ENCODE measurements at places on chromosomes 7 and 10.

DNA sequence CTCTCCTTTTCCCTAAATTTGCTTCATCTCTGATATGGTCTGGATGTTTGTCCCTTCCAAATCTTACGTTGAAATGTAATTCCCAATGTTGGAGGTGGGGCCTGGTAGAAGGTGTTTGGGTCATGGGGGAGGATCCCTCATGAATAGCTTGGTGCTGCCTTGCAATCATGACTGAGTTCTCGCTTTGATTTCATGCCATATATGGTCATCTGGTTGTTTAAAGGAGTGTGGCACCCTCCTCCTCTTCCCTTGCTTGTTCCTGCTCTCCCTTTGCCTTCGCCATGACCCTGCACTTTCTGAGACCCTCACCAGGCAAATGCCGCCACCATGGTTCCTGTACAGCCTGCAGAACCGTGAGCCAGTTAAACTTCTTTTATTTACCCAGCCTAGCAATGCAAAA is 14.5 kb downstream of the NOBOX start:
- DNase-seq, result no peak

- no peak for DNase-seq
Observed at GRCh38 chr10:96678725-96679124, 41.6 kb downstream of the PIK3AP1 start.

DNA sequence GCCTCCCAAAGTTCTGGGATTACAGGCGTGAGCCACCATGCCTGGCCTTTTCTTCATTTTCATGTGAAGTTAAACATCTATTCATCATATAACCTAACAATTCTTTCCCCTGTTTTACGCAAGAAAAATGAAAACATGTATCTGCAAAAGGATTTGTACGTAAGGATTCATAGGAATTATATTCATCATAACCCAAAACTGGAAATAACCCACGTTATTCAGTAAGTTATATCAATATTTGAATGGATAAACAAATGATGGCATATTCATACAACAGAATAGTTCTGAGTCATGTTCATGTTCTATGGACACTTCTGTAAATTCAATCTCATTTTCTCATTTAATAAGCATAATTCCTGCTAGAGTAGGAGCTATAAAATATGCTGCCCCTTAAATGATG is 35.2 kb upstream of the CAV2 start:
- DNase-seq, result no peak

GRCh38 chr10:102701272-102701671 is 12.9 kb downstream of the ARL3 start:
- peak; percentile 47 for DNase-seq

GRCh38 chr10:108014145-108014901 is 849.8 kb upstream of the SORCS1 start:
- no peak for DNase-seq

DNA sequence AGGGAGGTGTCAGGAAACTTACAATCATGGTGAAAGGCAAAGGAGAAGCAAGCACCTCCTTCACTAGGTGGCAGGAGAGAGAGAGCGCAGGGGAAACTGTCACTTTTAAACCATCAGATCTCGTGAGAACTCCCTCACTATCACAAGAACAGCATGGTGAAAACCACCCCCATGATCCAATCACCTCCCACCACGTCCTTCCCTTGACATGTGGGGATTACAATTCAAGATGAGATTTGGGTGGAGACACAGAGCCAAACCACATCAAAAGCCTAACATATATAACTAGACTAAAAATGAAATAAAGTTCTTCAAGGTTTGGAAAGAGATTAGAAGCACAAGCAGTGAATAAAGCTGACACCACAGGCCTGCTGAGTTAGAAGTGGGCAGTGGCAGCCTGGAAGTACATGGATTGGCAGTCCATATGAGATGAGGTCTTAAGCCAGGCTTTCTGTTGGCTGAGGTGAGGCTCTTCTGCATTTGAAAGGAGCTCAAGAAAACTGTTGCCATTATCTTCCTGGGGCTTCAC is 96.4 kb upstream of the MDFIC start:
- no peak for DNase-seq

- no peak for DNase-seq
Observed at GRCh38 chr10:17883621-17884020, 68.1 kb upstream of the SLC39A12 start.

- no peak for DNase-seq
Observed at GRCh38 chr10:10313149-10313835, 704.4 kb upstream of the CELF2 start.

DNA sequence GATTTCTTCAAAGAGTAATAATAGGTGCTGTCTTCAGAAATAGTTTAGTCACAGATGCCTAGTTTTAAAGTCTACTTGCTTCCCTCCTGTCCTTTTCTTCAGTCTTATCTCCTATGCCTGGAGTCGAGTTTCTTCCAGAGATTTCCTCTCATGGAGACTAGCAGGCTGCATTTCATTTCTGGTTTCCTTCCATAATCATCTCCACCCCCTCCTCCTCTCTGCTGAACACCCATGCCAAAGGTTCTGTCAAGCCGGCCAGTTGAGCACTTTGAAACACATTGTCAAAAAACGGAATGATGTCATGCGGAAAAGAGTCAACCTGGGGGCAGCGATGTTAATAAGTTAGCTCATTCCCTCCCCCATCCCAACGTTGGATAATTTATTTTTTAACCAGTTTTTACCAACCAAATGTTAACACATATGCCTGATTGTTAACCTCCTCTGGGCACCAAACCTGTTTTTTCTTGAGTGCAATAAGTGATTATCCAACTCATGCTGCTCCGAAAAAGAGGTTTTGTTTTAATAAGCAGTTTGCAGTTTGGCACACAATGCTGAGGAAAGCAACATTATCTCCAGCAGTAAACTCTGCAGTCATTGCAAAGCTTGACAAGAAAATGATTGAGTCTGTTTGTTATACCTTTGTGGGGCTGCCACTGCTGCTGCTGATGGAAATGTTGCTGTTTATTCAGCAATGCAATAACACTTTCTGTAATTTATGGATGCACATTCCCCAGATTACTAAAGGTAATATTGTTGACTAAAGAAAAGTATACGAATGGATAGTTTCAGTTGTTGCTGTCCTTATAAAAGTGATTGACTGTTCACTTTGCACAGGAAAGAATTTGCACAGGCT is 161.6 kb downstream of the LRMDA start:
- DNase-seq, result no peak

- peak; percentile 79 for DNase-seq
Observed at GRCh38 chr10:95467162-95467599, 94.0 kb downstream of the SORBS1 start.

GRCh38 chr7:131797841-131798240 is 241.4 kb upstream of the PODXL start:
- no peak for DNase-seq

GRCh38 chr7:33040803-33041516 is 21.6 kb downstream of the NT5C3A start:
- DNase-seq, result peak; percentile 63

DNA sequence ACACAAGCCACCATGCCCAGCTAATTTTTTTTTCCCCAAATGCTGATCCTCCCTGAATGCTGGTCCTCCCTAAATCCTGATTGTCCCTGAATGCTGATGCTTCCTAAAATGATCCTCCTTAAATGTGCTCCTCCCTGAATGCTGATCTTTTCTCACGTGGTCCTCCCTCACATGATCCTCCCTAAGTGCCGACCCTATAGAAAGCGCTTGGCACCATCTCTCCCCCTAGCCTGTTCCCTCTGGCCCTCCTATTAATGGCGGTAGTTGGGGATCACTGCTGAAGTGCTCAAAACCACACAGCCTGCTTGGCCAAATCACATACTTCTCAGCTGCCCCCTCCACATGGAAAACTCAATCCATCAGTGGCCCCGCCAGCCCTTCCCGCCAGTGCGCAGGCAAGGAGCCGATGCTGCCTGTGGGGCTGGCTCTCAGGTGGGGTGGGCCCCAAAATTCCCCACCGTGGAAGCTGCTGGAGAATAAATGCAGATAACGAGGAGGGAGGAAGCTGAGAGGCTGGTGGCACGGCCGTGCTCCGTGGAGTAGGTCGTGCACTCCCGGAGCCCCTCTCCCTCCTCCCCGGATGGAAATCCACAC is 42.9 kb downstream of the COL26A1 start:
- DNase-seq, result no peak

DNA sequence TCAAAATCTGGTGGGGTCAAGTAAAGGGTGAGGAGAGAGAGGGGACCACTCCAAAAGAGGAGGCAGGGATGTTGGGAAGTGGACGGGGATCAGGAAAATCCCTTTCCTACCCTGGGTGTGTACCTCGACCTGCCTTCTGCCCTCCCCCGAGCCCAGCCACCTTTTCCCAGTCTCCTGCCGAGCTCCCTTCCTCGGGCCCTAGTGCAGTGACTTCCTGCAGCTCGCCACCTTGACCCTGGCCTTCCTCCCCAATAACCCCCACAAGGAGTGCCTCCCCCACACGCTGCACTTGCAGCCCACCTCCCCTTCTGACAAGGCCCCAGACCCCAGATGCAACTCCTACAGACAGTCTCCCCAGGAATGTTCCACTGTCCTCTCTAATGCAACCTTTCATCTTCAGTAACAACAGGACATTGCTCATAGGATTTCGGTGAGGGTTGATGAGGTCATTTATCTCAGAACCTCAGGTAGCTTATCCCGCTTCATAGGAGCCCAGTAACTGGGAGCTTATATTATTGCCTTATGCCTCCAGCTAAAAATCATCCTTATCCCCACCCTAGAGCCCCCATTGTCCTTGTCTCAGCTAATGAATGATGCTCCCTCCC is 90.1 kb downstream of the MKI67 start:
- no peak for DNase-seq

GRCh38 chr7:151087245-151088018 is 1.2 kb downstream of the AGAP3 start:
- peak; percentile 84 for DNase-seq

- DNase-seq, result no peak
Observed at GRCh38 chr10:27687326-27687725, 58.3 kb downstream of the MKX start.

DNA sequence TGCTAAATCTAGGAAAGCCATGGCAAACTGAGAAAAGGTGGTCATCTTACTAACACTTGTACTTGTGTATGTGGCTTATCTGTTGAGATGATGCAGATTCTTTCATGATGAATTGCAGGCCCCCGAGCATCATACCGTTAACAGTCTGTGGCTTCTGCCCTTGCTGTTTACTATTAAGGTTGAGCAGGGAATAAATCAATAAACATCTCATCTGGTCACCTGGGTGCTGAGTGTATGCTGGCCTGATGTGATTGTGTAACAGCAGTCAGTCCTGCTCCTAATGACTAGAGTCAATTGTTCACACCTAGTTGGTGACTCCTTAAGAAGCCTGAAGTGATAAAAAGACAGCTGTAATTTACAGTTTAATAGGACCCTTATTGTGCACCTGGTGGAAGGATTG is 8.3 kb upstream of the GNAT3 start:
- DNase-seq, result no peak

- no peak for DNase-seq
Observed at GRCh38 chr7:25926891-25927625, 224.9 kb upstream of the NFE2L3 start.

GRCh38 chr10:126387041-126387921 is 996 bp downstream of the ADAM12 start:
- DNase-seq, result peak; percentile 94

- DNase-seq, result peak; percentile 40
Observed at GRCh38 chr10:70462349-70462984, 16.1 kb upstream of the PALD1 start.

DNA sequence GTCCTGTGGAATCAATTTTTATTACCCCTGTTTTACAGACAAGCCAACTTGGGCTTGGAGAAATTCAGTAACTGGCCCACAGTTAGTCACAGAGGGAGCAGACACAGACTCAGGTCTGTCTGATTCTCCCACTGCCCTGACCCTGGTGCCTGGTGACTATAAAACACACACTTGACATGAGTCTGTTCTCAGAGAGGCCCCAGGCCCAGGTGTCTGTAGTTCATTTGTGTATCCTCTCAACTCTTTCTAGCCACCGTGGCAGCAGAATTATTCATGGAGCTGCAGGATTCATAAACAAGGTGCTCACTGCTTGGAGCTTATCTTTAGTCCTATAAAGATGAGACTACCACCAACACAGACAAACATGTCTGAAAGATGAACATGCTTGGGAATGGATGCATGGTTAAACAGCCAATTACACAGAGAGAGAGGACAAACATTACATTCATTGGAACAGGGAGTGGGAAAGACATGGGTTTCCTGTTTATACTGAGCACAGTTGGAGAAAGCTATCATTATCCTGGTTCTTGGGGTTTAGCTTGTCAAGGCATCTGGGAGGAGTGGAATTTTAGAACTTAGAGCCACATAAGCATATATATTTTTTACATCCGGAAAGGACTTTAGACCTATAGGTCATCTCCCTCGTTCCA is 79.1 kb upstream of the PDCD4 start:
- DNase-seq, result no peak

GRCh38 chr10:11218395-11218794 is 200.7 kb downstream of the CELF2 start:
- DNase-seq, result no peak

- no peak for DNase-seq
Observed at GRCh38 chr7:187227-187927, 5.0 kb upstream of the FAM20C start.

DNA sequence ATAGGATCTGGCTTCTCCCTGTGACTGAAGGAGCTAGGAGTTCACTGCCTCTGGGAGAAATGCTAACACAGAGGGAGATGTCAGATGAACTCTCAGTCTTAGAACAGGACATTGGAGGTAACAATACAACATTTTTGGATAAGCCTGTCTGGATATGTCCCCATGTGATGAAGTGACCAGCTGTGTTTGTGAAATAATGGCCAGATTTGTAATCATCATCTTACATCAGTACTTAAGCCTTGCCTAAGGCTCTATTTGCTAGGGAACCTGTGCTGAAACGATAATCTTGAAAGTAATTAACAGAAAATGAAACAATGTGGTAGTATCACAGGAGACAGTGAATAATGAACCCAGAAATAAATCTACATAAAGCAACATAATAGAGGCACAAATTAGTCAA is 56.2 kb downstream of the CRPPA start:
- DNase-seq, result peak; percentile 29

- no peak for DNase-seq
Observed at GRCh38 chr7:121331048-121331447, 2.2 kb downstream of the WNT16 start.

GRCh38 chr10:116147147-116147905 is 125.7 kb downstream of the GFRA1 start:
- no peak for DNase-seq

DNA sequence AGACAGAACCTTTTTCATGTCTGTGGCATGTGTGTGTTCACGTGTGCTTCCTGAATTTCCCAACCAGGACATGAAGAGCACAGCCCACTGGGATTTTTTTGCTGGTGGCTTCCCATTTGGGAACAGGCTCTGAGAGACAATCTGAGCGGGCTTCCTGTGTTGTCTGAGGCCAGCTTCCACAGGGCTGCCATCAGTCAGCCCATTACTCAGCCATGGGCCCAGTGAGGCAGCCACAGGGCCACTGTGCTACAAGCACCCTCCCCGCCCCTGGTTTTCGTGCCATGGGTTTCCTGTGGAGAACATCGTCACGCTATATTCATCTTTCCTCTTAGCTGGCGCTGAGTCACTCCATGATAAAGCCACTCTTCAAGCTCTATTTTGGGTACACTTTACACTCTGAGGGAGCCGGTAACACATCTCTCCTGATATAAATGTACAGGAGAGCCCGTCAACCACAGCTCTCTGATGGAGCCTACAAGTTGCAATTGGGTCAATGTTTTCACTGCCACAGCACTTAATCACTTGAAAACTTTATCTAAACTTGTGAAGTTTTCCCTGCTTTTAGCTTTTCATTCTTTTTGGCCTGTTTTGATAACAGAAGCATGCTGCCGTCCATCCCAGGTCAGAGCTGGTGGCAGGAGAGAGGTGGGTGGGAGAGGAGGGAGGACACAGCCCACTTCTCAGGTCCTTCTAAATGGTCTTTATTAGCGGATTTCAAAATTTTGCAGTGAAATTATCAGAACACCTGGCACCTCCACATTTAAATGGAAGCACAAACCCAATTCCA is 96.9 kb downstream of the HIPK2 start:
- peak; percentile 96 for DNase-seq

Measured in adipocyte (in vitro differentiated cells).